CD4-positive, alpha-beta T cell treated with Interleukin-6 for 4 hours (primary cell): ENCODE measurements at places on chromosomes 3 and 15.

DNA sequence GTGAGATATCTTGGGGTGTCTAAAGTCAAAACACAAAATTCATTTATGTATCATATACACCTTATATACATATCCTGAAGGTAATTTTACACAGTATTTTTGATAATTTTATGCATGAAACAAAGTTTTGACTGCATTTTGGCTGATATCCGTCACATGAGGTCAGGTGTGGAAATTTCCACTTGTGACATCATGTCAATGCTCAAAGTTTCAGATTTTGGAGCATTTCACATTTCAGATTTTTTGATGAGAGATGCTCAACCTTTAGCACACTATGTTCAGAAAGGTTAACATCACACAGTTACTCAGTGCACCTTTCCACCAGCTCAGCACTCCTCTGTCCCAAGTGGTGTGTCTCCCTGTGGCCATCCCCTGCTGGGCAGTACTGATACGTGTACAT is 37.7 kb upstream of the CPB1 start:
- DNase-seq: no peak

DNA sequence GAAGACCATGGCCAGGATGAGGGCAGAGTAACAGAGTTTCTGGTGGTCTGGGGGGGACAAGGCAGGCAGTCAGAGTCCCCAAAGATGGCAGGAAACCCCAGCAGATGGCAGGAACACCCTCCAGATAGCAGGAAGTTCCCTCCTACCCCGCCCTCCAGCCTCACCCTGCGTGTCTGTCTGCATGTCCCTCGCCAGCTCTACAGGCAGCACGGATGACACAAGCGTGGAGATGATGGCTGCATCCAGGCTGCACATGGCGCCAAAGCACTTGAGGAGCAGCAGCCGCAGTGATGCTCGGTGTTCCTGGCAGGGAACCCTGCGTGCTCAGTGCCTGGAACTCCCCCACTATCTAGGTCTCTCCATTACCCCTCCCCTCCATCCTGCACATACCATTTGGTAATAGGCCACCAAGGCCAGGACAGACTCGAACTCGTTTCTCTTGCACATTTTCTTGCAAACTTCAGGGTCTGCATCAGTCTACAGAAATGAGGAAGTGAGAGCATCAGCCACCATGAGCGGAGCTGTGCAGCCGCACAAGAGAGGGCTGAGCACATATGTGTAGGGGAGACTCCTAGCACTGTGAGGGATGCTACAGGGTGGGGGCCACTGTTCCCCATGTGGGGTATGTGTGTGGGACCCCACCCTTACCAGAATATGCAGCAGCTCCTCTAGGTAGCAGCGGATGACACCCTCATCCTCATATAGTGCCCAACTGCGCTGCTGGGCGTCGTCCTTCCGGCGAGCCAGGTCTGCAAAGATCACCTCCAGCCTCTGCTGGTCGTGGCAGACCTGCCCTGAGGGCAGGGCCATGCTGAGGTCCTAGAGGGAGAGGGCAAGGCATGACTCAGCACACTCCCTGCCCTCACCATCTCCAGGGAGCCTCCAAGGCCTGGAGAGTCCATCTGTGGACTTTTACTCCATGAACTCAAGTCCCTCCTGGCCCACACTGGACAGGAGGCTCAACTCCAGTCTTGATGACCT is 6.0 kb downstream of the NCKIPSD start:
- DNase-seq: no peak

GRCh38 chr3:182323898-182324297 is 469.4 kb upstream of the ATP11B start:
- DNase-seq: no peak

DNA sequence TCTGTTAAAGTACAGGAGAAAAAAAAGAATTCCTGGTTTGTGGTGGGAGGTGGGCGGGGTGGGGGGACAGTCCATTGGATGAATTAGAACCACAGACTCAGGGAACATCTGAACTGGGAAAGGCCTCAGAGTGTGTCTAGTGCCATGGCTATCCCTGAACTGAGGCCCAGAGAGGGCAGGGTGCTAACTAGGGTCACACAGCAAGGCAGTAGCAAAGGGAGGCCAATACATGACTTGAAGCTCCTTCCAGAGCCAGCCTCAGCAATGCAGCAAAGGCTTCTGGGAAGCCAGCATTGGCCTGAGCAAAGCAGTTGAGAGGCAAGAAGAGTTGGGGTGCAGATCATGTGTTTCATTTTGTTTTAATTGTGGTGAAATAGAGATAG is 85.4 kb downstream of the SMAD6 start:
- no peak for DNase-seq

GRCh38 chr3:61574854-61575253 is 13.5 kb downstream of the PTPRG start:
- no peak for DNase-seq

GRCh38 chr3:188889054-188889491 is 282.7 kb upstream of the TPRG1 start:
- DNase-seq: no peak

DNA sequence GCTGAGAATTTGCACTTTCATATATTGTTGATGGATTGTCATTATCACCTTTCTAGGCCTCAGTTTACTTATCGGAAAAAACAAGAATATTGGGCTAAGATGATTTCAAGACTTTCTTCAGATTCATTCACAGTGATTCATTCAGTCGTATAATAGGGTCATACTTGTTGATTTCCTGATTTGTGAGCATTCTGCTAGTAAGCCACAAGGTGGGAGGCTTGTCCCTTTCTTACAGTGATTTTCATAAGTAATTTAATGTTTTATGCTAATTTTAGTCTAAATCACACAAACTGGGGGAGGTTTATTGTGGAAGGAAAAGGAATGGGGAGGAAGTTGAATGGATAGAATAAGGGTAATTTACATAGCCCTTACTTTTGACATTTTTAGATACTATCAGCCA is 126.8 kb upstream of the GOLGA6L4 start:
- DNase-seq: no peak

GRCh38 chr3:152043620-152044019 is 170.2 kb downstream of the SUCNR1 start:
- no peak for DNase-seq

GRCh38 chr15:93243573-93243972 is 154.6 kb upstream of the RGMA start:
- no peak for DNase-seq
